ENCODE measurements at places on chromosomes 12 and 14. TPM values are rescaled to one million over a fixed set of nuclear protein-coding genes. Genes with fewer than 3 reads are reported as not detected.

SLC38A4 gene
- total RNA-seq, result 2.7 TPM

DNA sequence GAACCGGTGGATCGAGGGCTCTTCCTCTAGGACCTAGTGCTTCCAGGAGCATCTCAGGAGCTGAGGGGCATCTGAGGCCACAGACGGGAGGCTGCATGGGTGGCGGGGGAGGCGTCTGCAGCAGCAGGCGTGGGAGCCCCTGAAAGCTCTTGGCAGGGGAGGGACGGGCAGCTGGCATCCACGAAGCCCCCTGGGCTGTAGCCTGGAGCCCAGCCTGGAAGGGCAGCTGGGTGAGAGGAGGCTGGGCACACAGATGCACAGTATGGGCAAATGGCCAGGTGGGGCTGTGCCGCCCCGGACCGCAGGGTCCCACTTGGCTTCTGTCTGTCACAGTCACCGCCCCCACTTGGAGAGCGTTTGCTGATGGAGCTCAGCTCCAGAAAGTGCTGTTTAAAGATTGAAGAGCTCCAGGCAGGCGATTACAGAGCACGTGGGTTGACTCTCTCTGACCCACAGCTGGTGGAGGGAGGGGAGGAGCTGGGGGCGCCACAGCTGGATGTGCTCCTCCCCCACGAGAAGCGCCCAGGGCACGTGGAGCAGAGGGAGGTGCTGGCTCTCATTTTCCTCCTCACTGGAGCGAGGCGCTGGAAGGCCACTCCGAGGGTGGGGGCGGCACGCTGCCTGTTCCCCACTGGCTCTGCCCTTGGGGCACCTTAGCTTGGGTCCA lies 155.0 kb upstream of the C14orf180 start:
- DNase-seq, result no peak

GRCh38 chr14:53850714-53851296 lies 105.8 kb downstream of the BMP4 start:
- peak; percentile 71 for DNase-seq

DNA sequence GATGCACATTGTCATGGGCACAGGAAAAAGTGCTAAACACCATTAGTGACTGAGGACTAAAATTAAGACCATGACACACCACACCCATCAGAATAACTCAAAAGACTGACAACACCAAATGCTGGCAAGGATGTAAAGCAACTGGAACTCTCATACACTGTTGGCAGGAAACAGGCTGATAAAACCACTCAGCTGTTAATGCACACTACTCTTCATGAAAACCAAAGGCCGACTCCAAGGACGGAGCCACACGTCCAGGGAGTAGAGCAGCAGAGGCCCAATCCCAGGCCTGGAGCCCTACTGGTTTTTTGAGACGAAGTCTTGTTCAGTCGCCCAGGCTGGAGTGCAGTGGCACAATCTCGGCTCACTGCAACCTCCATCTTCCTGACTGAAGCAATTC lies 6.4 kb downstream of the RAD52 start:
- DNase-seq, result no peak

OTOGL gene
- 0.71 TPM for total RNA-seq

GRCh38 chr12:121781484-121781997 lies 11.9 kb downstream of the RHOF start:
- DNase-seq, result no peak

DNA sequence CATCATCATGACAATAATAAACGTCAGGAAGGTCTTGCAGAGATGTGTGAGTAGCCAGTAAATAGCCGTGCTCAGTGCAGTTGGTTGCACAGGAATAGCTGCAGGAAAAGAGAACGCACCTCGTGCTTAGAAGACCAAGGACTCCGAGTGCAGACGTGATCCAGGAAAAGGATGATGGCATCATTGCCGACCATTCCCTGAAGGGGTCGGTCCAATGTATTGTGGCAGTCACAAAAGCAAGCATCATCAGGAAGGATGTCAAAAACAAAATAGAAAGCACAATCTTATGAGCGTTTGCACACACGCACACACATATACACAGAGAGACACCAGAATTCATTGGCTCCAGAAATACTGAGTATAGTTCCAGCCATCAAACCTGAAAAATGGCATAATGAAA lies 12.8 kb downstream of the DUSP6 start:
- DNase-seq, result no peak

- no peak for DNase-seq
These were observed 24.2 kb downstream of the GOLGA3 start for GRCh38 chr12:132804426-132804861.

GRCh38 chr14:103033681-103034096 lies 23.7 kb downstream of the CDC42BPB start:
- DNase-seq, result peak; percentile 42

DNA sequence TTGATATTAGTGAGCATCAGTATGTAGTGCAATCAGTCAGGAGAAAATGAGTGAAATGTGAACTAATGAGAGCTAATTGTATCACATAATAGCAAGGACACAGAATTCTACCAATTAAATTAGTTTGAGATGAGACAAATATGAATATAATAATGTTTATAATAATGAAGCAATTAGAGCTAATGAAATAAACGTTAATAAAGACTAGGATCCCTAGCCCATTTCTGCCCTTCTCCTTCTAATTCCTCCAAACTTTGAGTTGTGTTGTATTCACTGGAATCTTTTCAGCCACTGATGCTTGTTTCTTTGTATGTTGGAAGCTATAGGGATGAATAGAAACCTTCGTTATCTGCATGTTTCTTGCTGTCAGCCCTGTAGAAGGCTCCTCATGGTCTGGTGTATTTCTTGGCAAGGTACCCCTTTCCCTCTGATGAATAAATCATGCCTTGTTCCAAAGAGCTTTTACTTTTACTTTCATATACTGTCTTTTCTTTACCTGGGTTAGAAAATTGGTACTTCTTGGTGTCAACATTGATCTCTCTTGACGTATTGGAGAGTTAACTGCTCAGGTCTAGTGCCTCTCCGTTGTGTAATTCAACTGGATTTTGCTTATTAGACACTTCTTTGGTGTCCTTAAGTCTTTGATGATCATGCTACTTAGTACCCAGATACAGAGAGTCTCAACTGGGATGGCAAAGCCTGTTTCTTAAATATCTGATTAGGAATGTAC lies 154.8 kb downstream of the PTCSC3 start:
- no peak for DNase-seq

IL22 gene
- not detected for total RNA-seq

GRCh38 chr12:52250048-52250990 lies 17.3 kb downstream of the KRT7 start:
- DNase-seq, result no peak

NAA30 gene
- total RNA-seq, result 19.1 TPM

DNA sequence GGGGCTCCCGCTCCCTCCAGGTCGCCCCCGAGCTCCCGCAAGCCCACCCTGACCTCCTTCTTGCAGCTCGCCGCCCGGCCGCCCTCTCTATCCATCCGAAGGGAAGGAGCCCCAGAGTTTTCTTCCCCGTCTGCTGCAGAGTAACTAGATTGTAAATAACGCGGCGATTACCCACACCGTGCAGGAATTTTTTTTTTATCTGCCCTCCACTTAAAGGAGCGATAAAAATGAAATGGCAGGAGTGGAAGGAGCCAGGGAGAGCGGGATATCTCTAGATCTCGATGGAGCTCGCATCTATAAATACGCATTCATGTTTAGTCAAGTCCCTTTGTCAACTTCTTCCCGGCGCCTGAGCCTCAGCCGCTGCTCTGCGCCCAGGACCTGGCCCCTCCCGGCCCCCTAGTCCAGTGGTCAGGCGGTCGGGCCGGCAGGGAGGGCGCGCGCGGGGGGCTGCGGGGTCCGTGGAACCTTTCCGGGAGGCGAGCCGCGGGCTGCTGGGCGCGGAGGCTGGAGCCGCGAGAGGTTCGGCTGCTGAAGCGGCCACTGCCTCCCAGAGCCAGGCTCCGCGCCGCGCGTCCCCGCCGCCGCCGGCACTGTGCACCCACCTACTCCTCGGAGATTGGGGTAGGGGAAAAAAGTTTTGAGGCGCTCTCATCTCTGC lies 386.0 kb downstream of the BCAT1 start:
- DNase-seq, result peak; percentile 63

- DNase-seq, result no peak
These were observed 86.5 kb downstream of the DHRS2 start for GRCh38 chr14:23722675-23723074.

SAMD15 gene
- 1.4 TPM for total RNA-seq

MYF5 gene
- not detected for total RNA-seq

DNA sequence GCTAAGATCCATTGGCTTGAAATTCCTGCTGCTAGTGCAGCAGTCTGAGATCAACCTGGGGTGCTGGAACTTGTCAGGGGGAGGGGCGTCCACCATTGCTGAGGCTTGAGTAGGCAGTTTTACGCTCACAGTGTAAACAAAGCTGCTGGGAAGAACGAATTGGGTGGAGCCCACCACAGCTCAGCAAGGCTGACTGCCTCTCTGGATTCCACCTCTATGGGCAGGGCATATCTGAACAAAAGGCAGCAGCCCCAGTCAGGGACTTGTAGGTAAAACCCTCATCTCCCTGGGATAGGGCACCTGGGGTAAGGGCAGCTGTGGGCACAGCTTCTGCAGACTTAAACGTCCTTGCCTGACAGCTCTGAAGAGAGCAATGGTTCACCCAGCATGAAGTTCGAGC lies 191.7 kb downstream of the ALG10B start:
- no peak for DNase-seq

- DNase-seq, result no peak
These were observed 78.5 kb downstream of the ARL6IP4 start for GRCh38 chr12:123058980-123059379.

SMIM41 gene
- total RNA-seq, result not detected

- DNase-seq, result no peak
These were observed 312.4 kb upstream of the PRKD1 start for GRCh38 chr14:30240018-30240417.

BMP4 gene
- total RNA-seq, result 45.1 TPM

- DNase-seq, result no peak
These were observed 52.2 kb upstream of the SRP54 start for GRCh38 chr14:34930591-34931091.

RNASE3 gene
- not detected for total RNA-seq

GRCh38 chr14:69625299-69626131 lies 14.1 kb downstream of the SUSD6 start:
- peak; percentile 37 for DNase-seq

DNA sequence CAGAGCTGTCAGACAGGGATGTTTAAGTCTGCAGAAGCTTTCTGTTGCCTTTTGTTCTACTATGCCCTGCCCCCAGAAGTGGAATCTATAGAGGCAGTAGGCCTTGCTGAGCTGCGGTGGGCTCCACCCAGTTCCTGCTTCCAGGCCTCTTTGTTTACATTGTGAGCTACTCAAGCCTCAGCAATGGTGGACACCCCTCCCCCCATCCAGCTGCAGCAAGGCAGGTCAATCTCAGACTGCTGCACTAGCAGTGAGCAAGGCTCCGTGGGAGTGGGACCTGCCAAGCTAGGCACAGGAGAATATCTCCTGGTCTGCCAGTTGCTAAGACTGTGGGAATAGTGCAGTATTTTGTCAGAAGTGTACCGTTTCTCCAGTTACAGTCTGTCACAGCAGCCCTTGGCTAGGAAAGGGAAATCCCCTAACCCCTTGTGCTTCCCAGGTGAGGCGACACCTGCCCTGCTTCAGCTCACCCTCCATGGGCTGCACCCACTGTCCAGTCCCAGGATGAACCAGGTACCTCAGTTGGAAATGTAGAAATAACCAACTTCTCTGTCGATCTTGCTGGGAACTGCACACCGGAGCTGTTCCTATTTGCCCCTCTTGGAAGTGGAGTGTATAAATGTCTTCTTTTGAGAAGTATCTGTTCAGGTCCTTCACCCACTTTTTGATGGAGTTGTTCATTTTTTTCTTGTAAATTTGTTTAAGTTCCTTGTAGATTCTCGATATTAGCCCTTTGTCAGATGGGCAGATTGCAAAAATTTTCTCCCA lies 213.5 kb upstream of the SLC38A2 start:
- peak; percentile 54 for DNase-seq

TOMM20L gene
- total RNA-seq, result not detected

GUCY2C gene
- total RNA-seq, result not detected
